ENCODE measurements at places on chromosomes 5 and 9.
A peak's percentile ranks its signal among the peaks of the same experiment; 100 is the strongest.

- peak; percentile 68 for DNase-seq
Measured at GRCh38 chr5:176614805-176615478, 5.0 kb upstream of the GPRIN1 start.

- DNase-seq: no peak
Measured at GRCh38 chr5:150987746-150988145, 32.6 kb upstream of the GPX3 start.

GRCh38 chr5:178069909-178070308, 43.4 kb upstream of the N4BP3 start:
- peak; percentile 52 for DNase-seq

DNA sequence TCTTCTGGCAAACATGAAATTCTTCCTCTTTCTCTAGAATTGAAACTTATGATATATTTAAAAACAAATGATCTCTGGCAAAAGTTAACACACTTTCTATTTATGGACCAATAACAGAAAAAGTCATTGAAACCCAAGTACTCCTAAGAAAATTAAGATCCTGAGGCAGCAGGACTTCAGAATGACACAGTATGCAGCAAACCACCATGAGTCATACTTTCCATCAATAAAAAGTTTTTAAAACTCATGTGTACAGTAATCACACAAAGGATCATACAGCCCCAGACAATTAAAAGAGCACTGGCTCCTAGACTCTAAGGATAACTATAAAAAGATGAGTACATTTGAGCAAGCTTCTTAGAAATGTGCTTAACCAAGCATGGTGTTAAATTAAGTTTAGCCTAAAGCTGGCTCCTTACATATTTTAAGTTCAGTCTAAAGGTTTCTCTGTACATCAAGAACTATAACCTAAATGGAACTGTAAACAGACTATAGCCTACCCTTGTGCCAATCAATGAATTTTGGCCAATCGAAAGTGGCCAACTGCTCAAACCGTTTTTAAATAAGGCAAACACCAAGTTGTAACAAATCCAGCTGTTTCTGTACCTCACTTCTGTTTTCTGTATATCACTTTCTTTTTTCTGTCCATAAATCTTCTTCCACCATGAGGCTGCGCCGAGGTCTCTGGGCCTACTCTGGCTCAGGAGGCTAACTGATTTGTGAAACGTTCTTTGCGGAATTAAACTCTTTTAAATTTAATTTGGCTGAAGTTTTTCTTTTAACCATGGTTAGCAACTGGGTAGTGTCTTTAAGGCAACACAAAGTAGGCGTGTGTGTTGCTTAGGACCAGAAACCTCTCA, 232.1 kb upstream of the PIK3R1 start:
- DNase-seq: peak; percentile 93

GRCh38 chr5:32090755-32091128, 83.4 kb downstream of the GOLPH3 start:
- DNase-seq: no peak

- DNase-seq: no peak
Measured at GRCh38 chr9:95110921-95111525, 206.5 kb downstream of the FANCC start.

DNA sequence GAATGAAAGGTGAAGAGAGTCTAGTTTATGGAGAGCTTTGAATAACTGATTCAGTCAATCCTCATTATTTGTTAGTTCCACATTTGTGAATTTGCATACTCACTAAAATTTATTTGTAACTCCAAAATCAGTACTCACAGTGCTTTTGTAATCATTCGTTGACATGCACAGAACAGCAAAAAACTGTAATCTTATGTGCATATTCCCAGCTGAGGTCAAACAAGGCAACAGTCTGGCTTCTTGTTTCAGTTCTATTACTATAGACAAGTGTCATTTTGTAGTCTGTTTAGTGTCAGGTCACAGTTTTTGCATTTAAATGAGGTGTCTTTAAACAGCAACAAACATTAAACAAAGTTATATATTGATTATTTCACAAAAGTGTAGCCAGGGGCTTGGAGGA, 142.5 kb downstream of the RNF180 start:
- no peak for DNase-seq
